Activated effector memory CD4-positive, alpha-beta T cell treated with anti-CD3 and anti-CD28 coated beads, Interleukin-2, amount 50 U/mL, for 16 hours (primary cell): ENCODE measurements at places on chromosomes 5 and 9.

- no peak for DNase-seq
These were observed 118.2 kb downstream of the ENTREP1 start for GRCh38 chr9:69443178-69443577.

- DNase-seq, result no peak
These were observed 94.2 kb upstream of the APC start for GRCh38 chr5:112643339-112643971.

DNA sequence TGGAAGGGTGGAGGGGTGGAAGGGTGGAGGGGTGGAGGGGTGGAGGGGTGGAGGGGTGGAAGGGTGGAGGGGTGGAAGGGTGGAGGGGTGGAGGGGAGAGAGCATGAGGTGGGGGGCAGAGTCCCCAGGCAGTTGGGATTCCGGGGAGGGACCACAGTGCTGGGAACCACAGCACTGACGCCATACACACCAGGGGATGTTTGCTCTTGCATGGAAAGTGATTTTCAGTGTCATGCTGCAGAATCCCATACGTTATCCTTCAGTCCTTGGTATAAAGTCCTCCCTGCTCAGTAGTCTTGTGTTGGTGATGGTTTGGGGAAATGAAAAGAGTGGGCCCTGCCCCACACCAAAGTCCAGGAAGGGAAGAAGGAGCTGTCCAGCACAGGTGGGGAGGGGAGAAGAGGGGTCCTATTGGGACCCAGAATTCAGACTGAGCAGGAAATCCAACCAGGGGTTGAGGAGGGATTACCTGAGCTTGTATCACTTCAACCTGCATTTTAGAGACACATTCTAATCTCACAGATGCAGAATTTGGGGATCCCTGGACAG, 5.5 kb upstream of the FIBCD1 start:
- no peak for DNase-seq

DNA sequence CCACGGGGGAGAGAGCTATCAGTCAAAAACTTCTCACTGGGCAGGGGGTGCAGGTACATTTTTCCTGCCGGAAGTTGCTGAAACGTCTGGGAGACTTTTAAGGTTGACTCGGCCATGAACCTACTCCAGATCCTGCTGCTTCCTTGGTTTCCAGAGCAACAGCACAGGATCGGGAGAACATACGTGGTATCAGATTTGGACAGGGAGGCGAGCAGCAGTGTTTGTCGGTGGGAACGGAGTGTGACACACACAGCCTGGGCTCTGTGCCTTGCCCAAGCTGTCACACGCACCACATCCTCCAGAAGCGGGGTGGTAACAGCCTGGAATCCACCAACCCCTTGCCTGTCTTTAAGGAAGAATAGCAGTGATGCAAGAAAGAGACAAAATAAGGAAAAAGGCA, 276.5 kb downstream of the SLIT3 start:
- DNase-seq, result no peak

DNA sequence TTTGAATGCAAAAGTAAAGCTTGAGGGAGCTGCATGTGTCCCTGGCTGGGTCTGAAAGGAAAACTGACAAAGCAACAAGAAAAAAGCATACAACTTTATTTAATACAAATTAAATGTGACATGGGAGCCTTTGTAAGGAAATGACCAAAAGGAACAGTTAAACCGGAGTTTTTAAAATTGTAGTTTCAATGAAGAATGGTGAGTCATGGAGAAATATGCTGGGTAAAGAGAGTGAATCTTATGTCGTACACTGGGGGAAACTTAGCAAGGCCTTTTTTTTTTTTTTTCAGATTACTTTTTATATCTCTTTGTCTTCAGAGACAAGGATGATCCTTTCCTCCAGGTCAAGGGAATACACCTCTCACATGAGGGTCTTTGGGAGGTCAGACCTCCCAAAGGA, 50.1 kb upstream of the FBXL17 start:
- DNase-seq, result no peak

DNA sequence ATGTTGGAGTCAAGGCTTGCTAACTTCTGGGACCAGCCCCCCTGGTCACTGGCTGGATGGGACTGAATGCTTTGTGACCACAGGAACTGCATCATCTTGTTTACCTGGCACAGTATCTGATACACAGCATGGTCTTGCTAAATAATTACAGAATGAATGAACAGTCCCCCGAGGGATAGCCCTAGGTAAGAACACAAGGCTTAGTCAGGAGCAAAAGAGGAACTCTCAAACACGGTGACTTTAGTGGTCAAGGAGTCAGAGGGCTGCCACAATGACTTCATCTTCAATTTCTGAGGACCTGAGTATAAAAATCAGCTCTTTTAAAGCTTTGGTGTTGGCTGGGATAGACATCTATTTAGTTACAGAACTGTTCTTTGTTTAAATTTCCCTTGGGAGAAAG, 15.1 kb upstream of the CXCL14 start:
- DNase-seq, result no peak

DNA sequence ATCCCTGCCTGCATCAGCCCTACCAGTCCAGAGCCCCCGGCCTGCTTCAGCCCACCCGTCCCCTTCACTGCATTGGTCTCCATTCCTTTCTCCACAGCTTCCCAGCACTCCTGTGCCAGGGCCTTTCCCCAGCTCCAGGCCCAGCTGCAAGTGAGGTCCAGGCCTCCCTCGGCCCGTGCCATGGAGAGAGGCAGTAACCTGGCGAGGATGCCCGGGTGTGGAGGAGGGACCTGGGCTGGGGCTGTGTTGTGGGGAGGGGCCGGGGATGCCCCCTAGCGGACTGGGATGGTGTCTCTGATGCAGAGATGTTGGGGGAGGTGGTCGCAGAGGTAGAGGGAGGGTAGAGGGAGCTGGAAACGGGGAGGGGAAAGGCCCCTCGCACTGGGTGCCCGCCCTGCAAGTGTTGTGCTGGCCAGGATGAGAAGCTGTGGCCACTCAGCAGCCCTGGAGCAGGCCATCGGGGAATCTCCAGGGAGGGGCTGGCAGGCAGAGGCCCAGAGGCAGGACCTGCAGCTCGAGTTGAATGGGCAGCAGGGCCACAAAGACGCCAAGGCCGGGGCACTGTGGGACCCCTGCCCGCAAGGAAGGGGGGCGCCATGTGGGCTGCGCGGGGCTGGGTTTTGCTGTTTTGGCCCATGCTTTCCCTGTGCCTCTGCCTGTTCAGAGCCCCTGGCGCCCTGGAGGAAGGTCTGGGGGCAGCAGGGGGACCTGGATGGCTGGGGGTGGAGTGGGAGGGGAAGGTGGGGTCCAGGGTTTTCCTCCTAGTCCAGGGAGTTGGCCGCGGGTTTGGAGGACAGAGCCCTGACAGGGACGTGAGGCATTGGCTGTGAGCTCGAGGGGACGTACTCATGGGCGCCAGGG, 26.0 kb upstream of the NKD2 start:
- DNase-seq, result peak; percentile 57

GRCh38 chr9:28471261-28471660, 898.0 kb upstream of the C9orf72 start:
- no peak for DNase-seq

GRCh38 chr5:170656346-170656745, 127.2 kb upstream of the GABRP start:
- DNase-seq, result no peak

DNA sequence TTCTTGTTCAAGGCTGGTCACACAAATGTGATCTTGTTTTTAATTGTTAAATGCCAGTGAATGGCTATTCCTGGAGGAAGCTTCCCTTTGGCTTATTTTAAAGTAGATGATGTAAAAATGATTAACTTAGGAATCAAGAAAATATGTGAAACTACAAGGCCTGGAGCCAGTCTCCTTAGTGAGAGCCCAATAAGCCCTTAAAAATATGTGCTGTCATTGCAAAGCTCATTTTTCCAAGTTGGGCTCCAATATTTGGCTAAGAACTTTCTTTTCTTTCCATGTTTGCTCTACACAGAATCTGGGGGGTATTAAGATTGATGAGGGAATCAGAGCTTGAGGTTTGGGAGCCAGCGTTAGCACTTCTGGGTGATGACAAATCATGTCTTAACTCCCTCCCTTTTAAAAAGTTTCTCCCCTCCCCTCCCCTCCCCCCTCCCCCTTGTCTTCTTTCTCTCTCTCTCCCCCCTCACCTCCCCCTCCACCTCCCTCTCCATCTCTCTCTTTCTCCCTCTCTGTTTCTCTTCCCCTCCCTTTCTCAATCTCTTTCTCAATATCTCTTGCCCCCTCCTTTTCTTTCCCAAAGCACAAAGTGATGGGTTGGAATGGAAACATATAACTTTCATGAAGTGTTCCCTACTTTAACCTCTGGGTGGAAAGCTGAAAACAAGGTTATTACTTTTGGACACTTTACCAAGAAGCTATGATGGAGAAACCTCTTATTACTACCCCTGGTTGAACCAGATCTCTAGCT, 86.0 kb downstream of the FBXL7 start:
- no peak for DNase-seq

DNA sequence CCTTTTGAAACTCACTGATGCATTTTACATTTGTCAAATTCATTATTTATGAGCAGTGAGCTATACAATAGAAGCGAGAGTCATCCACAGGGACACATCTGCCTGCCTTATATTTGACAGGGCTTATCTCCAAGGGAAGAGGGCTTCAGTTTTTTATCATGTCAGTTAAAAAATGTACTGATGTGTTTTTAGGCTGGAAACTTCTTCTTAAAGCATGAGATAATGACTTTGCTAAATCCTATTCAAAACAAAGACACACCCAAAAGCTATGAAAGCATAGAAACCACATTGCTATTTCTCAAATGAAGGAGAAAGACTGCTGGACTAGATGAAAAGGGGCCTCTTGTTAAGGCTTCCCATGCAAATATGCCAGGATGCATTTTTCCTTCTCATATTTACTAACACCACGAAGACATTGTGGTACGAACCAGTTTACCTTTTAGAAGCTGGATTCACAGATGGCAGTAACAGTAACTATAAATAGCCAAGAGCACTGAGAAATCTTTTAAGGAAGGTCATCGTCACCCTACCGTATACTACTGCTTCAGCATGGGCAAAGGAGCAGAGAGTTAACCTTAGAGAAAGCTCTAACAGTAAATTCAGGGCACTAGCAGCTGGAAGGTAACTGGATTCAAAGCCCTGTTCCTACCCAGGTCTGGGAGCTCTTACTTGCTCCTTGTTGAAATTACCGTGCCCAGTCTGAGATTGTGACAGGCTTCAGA, 86.3 kb upstream of the IFNK start:
- no peak for DNase-seq

DNA sequence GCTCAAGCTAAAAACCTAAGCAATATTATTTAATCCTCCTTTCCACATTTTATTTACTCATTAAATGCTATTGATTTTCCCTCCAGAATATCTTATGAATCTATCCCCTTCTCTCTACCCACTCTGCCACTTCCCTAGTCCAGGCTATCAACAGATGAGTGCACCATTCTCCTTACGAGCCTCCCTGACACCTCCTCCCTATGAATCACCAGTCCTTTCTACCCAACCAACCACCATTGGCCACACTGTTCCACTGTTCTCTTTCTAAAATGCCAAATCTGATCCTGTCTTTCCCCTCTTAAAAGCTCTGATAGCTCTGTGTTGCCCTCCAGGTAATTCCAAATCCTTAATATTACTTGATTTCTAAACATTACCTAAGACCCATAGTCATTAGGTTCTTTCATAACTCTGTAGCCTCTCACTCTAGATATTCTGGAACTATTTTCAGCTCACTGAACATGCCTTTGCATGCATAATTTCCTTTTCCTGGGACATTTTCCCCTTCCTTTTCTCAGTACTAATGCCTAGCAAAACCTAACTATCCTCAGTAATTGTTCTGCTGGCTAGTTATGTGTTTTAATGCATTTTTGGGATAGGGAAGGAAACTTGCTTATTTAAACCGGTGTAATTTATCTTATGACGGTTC, 126.3 kb downstream of the UNC13B start:
- DNase-seq, result no peak

- no peak for DNase-seq
These were observed 18.1 kb upstream of the NEUROG1 start for GRCh38 chr5:135553688-135554462.

DNA sequence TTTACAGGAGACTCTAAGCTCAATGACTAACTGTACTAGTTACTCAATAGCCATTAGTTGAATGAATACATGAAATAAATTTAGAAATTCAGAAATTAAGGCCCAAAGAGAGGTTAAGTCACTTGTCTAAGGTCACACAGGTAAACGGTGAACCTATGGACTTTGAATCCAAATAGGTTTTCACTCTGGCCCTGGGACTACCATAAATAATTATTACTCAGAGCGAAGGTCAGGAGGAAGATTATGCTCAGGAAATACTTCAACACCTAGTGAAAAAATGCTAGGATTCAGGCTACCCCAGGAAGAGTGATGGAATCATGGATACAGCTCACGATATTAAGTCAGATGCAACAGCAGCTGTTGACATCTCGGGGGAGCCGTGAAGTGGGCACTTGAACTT, 417.4 kb downstream of the GABRG2 start:
- DNase-seq, result no peak

DNA sequence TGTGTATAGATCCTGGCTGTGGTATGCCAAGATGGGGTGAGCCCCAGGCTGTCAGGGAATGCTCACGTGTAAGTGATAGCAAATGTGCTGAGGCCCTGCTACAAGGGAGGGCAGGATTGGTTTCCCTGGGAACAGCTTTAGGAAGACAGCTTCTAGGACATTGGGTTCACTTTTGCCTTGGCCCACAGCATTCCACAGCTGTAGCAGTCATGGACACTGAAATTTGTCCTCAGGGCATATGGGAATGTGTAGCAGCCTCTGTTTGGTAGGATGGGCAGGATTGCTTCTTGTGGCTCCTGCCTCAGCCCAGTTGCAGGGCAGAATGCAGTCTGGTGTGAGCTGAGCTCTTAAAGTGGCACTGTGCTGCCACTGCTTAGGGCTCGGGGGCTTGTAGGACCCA, 1061.7 kb upstream of the WWC1 start:
- DNase-seq, result no peak

DNA sequence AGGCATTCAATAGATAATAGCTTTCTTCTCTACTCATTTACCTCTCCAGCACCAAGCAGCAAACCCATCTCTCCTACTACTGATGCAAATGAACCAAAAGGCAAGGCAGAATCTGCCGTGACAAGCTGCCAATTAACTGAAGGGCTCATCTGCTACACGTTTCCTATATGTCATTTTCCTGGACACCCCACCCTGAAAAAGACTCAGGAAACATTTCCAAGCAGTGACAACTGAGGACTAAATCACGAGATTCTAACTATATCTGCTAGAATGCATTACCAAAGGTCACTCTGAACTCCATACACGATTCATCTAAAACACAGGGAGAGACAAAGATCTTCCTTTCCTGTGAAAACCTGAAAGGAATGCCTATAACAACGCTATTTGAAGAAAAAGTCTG, 12.9 kb downstream of the PLPP1 start:
- no peak for DNase-seq

GRCh38 chr5:6321078-6321477, 57.3 kb downstream of the MED10 start:
- DNase-seq, result no peak

DNA sequence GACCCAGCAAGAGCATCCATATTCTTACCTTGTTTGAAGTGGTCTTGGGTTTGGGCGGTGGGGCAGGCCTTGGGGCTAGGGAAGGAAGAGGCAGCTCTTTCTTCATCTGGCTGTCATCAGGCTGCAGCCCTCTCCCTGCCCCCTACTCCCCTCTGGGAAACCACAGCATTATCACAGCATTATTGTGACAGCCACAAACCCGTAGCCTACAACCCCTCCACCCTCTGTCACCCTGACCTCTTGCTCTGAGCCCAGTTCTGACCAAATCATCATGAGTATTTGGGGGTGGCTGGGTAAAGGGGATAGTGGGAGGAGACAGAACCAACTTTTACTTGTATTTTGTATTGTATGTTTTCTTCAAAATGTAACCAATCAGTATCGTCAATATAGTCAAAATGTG, 94.3 kb upstream of the ARRDC3 start:
- no peak for DNase-seq
